ENCODE measurements at places on chromosomes 4 and X.

DNA sequence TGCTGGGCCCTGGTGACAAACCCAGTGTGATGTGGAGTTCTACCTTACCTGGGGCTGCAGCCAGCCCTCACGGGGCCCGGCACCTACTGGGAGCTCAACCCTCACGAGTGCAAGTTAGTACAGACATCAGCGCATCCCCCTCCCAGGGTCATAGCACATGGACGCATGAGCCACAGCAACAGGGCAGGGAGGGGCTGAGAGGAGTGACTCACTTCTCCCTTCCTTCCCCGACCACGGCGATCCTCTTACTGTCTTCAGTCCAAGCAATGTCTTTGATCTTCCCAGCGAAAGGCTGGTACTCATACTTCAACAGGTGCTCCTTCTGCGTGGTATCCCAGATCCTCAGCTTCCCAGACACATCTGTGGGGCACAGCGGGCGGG, 17.8 kb downstream of the WDR1 start:
- peak; percentile 76 for DNase-seq

GRCh38 chrX:9874483-9874882, 88.3 kb downstream of the SHROOM2 start:
- no peak for DNase-seq

- DNase-seq: no peak
These were observed 563 bp downstream of the FAM13A start for GRCh38 chr4:89056292-89056952.

- no peak for DNase-seq
These were observed 481.0 kb downstream of the SH2D1A start for GRCh38 chrX:124827258-124827845.

- DNase-seq: no peak
These were observed 323.5 kb downstream of the FAM47A start for GRCh38 chrX:33808636-33809035.

DNA sequence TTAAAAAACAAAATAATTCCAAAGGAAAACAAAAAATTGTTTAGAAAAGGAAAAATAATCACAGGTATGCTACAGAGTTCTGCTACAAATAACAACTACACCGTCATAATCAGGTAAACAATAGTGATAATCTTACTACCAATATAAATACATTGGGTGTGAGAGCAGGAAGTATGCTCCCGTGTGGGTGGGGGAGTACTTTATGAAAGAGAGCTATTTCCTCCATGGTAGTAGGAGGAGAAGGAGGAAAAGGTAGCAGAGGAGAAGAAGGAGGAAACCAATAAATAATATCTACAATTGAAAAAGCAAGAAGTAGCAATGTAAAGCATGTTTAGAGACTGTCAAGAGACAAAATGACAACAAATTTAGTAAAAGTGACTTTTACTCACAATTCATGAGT, 35.1 kb downstream of the TEC start:
- no peak for DNase-seq

- DNase-seq: no peak
These were observed 139.9 kb upstream of the UGT8 start for GRCh38 chr4:114458728-114459127.

- no peak for DNase-seq
These were observed 518.9 kb downstream of the MID1IP1 start for GRCh38 chrX:39320165-39320564.

- DNase-seq: no peak
These were observed 117.2 kb downstream of the TMEM144 start for GRCh38 chr4:158327525-158327924.

- no peak for DNase-seq
These were observed 18.8 kb upstream of the RASL11B start for GRCh38 chr4:52843351-52843750.

- no peak for DNase-seq
These were observed 111.7 kb upstream of the PRPS2 start for GRCh38 chrX:12679522-12679921.

All from EL (cell line).